Germinal center (tissue), 1 donor: ENCODE measurements at places on chromosomes 3 and 15.

GRCh38 chr3:46278816-46279672, 36.8 kb downstream of the CCR3 start:
- DNase-seq = no peak

DNA sequence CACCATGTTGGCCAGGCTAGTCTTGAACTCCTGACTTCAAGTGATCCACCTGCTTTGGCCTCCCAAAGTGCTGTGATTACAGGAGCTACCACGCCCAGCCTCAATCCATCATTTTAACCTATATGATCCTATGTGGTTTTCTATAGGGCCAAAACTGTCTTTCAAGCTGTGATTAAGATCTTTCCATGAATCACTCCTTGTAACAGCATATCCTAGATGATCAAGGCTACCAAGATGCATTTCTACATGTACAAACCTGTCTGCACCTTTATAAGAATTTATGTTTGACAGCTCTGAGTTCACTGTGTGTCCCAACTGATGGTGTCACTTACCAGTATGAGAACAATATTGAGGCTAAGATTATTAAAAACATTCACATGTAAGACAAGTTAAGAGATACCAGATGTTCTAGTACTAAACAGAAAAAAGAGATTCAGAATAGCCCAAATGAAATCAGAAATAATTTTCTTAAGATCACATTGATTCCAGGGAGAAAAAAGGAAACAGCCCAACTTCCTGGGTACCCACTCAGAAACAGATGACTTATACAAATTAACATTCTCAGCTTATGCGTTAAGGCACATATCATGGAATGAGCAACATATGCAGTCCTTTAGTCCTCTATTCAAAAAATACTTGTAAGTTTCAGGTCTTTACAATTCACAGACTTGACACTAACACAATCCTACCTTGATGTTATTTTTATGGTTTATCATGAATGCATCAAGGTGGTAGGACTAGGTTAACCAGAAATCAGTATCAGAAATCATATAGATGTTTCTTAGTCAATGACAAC, 24.8 kb upstream of the PPIB start:
- DNase-seq = no peak

DNA sequence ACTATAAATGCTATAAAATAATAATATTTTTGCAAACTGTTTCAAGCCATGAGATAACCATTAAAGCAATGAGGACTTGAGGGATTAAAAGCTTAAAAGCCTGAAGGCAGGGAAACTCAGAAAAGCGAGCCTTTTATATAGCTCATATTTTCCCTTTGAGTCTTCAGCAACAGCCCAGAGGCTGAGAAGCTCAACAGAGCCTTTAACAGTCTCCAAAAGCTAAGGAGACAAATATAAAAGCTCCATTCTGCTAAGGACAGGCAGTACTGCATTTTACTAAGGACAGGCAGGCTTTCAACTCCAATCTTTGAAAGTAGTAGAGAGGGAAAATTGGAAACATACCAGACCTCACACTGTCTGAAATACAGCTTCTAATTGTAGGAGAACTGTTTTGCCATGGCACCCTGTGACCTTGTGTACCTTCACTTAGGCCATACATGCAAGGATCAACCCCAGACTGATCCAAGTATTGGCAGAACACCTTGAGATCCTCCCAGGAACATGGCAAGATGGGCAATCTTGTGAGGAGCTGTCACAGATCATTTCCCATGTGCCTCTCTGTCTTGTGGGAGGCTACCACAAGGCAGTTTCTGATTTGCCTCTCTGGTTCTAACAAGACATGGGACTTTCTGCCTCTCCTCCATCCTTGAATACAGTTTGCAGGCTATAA, 53.1 kb upstream of the ARNT2 start:
- no peak for DNase-seq

GRCh38 chr3:25457671-25458419, 29.8 kb downstream of the RARB start:
- no peak for DNase-seq

DNA sequence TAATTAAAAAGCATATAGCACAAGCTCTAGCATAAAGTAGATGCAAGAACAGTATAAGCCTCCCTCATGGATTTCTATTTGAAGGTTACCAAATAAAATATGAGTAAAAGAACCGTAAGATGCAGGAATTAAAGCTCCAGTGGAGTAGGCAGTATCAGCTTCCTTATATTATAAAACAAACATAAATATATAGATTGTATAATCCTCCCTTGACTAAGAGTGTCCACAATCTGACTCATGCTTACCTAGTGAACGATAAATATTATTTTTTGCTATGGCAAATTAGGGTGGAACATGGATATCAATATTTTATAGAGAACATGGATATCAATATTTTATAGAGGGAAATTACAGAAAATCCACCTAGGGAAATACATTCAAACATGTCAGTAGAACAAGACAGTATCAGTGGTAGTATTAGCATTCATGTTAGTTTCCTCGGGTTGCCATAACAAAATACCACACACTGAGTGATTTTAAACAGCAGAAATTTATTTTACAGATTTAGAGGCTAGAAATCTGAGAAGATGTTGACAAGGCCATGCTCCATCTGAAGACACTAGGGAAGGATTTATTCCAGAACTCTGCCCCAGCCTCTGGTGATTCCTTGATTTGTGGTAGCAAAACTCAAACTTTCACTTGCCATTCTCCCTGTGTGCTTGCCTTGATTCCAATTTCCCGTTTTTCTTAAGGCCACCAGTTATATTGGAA, 1521.3 kb downstream of the SI start:
- DNase-seq = no peak

DNA sequence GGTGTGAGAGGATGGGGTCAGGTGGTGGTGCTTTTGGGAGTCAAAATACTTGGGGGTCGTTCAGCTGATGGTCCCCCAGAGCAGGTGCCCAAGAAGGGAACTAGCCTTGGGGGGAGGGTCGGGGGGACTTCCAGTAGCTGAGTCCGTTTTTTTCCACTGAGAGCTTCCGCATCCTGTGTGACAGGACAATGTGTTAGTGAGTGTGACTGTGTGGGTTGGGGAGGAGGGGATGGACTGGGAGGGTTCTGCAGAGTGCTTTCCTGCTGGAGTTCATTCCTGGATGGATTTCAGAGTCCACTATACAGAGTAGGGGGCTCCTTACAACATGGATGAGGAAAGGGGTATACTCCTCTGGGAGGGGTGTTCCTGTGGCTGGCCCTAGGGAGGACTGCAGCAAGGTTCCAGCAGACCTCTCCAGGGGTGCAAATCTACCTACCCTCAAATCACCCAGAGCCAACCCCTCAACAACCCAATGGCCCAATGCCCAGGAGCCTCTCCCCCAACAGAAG, 601 bp upstream of the HYAL2 start:
- DNase-seq = no peak

GRCh38 chr3:80580146-80580545, 812.3 kb upstream of the ROBO1 start:
- no peak for DNase-seq

DNA sequence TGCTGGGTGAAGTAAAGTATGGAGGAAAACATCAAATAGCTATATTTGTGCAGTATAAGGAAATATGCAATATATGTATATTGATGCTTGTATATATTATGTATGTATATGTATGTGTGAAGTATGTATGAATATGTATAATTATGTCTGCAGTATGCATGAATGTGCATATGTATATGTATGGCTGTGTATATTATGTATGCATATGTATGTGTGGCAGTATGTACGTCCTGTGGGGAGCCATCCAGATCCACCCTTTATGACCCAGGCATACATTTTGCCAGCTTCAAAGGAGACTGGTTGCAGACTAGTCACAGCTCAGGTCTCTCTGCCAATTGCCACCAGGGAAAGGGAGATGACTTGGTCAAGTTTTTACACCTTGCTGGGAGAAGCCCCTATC, 24.1 kb downstream of the CCDC54 start:
- no peak for DNase-seq

GRCh38 chr15:73927476-73928240, 1.4 kb downstream of the LOXL1 start:
- peak; percentile 72 for DNase-seq

DNA sequence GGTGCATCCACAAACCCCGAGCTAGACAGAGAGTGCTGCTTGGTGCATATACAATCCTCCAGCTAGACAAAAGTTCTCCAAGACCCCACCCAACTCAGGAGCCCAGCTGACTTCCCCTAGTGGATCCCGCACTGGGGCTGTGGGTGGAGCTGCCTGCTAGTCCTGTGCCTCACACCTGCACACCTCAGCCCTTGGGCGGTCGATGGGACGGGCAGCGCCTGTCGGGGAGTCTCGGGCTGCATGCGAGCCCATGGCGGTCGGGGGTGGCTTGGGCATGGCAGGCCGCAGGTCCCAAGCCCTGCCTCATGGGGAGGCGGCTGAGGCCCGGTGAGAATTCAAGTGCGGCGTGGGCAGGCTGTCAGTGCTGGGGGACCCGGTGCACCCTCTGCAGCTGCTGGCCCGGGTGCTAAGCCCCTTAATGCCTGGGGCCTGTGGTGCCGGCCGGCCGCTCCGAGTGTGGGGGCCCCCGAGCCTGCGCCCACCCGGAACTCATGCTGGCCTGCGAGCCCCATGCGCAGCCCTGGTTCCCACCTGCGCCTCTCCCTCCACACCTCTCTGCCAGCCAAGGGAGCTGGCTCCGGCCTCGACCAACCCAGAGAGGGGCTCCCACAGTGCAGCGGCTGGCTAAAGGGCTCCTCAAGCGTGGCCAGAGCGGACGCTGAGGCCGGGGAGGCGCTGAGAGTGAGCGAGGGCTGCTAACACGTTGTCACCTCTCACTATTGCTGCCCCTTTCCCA, 31.0 kb downstream of the ZNF589 start:
- DNase-seq = no peak

DNA sequence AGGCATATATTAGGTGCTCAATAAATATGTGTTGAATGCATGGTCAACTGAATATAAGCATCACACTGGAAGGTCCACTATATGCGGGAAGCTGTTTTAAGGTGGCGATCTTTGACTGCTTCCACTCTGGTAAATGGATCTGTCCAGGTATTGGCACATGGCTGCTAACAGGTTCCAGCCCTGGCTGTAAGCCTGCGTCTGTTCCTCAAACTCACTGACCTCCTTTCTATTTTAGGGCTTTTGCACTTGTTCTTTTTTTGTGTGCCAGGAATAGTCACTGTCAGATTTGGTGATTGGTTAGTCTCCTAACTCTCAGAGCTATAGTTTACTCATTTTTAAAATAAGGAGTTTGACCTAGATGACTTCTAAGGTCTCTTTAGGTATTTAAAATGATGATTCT, 46.2 kb downstream of the ADAMTSL3 start:
- no peak for DNase-seq

GRCh38 chr3:37546876-37547275, 314.8 kb upstream of the CTDSPL start:
- no peak for DNase-seq

DNA sequence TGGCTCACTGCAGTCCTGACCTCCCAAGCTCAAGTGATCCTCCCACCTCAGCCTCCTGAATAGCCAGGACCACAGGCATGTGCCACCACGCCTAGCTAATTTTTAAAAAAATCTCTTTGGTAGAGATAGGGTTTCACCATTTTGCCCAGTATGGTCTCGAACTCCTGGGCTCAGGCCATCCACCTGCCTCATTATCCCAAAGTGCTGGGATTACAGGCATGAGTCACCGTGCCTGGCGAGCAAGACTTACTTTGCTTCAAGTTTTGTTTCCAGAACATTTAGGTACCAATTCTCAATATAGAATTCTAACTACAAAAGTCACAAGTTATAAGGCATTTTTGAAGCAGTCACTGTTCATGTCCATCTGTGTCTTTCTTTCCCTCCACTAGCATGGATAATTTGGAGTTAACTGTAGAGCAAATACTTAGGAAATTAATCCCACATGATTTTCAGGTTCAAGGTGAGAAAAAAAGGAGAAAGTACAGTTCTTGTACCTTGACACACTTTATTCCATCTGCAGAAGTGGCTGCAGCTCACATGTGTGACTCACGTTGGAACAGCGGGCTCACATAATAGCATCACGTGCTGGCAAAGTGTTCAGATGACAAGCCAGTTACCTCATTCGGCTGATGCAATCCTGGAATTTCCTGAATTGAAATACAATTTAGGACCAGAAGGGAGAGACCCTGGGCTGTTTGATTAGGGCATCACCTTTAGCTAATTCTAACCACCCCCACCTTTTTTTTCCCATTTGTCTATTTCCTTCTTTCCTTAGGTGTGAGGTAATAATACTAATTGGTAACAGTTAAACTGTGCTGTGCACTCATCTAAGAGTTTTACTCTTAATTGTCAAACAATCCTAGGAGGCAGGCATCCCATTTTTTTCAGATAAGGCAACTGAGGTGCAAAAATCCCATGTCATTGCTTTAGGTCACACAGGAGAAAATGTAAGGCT, 46.9 kb upstream of the NEDD4 start:
- no peak for DNase-seq

DNA sequence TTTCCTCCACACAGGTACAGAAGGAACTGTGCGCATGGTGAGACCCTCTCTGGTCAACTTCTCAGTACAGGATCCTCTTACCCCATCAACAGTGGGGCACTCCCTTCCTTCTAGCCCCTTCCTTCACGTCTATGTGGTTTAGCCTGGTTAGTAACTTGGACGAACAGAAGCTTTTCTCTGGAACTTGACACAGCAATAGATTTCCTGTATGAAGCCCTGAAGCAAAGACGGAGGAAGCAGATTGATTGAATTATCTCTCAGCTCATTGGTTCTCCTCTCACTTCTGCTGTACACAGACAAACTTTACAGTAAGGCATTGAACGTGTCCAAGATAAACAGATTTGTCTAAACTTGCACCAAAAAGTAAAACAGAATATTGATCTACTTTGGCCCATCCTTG, at the start of gene CD200R1:
Gene CD200R1 (minus strand): TSS at position 210 of the 400 bp plus-strand sequence. CDS start 246 bp downstream, outside the sequence.
- no peak for DNase-seq

- DNase-seq = no peak
Measured at GRCh38 chr3:15936312-15936711, 138.5 kb upstream of the ANKRD28 start.

DNA sequence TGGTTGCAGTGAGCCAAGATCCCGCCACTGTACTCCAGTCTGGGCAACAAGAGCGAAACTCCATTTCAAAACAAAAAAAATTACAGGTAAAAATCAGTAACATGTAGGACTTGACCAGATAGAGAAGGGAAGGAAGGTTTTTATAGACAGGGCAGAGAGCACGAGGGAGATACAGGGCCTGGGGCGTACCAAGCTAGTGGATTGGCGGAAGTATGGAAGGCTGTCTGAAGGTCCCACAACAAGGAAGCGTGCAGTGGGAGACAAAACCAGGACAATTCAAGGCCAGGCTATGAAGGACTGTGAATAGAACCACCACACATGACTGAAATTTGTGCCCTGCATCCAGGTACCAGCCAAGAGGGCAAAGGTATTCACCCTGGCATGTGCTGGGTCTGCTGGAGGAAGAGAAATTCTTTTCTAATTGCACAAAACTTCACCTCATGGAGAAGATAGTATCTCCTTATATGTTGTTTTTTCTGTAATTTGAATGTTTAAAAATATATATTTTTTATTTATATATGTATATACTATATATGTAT, 33.0 kb upstream of the BCL2A1 start:
- no peak for DNase-seq

GRCh38 chr3:130539005-130539404, 22.0 kb downstream of the COL6A6 start:
- DNase-seq = peak; percentile 31

GRCh38 chr3:41684797-41685735, 276.8 kb downstream of the ULK4 start:
- DNase-seq = no peak
